CD4-positive, alpha-beta T cell treated with Interleukin-2 at 100 ng/mL for 4 hours (primary cell): ENCODE measurements at places on chromosomes 7 and 10.

GRCh38 chr7:95478272-95479037 is 7.3 kb upstream of the ASB4 start:
- DNase-seq = no peak

- no peak for DNase-seq
Observed at GRCh38 chr10:106874604-106874889, 290.0 kb downstream of the SORCS1 start.

DNA sequence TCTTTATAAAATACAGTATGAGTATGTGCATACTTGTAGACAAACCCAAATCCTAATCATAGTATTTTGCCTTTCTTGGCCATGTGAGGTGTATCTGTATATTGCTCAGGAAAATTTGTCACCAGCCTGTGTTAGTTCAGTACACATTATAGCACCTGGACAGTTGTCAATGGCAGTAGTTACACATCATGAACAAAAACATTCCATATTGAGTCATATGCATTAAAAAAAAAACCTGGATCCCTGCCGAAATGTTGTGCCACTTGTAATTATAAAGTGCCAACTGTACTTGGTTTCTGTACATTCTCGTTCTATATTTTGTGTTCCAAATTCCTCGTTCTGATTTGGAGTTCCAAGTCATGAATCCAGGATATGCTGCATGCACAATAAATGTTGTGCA is 410.4 kb downstream of the INHBA start:
- no peak for DNase-seq

DNA sequence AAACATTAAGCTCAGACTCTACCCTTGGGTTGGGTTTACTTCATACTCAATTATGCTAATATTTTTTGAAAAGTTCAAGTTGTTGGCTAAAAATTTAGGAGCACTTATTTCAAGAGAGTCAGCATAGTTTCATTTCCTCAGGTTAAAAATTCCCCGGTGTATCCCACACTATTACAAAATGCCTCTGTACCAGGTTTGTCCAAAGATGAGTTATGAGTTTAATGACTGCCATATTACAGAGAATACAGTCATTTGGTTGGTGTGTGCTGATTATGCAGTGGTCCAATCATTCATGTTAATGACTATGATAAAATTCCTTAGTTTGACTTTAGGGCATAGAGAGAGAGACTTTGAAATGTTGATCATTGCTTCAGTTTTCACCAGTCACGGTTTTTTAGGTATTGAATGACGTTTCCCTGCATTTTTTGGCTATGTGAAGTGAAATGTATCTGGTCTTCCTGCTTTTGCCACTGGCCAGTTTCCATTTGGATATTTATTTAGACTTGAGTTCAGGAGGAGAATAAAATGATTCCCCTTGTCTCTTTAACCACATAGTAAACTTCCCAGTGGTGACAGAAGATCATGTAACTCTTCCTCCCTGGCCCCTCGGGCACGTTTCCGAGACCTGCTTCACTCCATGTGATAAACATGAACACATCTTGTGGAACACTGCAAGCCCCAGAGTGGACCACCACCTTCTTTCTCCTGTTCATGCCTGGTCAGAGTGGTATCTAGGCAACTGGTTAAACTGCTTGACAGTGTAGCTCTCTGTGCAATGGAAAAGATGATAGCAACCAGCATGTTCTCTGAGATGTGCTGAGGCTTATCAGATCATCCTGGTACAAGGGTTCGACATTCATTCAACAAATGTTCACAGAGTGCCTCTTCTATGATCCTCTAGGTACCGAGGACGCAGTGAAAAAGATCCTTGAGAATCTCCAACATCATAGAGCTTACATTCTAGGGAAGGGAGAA is 153.6 kb downstream of the CACNB2 start:
- DNase-seq = no peak

DNA sequence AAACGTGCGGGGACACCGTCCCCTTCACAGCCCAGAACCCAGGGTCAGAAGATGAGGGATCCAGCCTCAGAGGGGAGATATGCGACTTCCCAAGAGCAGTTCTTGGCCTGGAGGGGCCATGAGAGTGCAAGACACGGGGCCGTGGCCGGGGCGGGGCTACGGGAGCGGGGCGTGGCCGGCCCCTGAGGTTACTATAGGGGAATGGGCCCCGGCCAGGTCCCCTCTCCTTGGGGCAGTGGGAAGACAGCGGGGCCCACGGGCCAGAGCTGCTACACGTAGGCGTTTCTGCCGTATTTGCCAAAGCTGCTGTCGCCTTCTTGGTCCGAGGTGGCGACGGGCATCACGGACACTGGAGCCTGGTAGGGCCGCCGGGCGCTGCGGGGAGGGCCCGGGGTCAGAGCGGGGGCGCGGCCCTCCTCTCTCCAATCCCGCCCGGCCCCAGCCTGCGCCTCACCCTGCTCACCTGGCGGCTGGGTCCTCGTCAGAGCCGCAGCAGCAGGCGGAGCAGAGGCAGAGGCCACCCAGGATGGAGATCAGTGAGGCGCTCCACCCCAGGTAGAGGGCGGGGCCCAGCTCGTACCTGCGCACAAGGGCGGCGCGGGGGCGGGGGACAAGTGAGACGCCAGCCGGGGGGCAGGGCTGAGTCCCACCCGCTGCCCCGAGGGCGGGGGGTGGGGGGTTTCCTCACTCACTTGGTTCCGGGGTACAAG is 5.3 kb downstream of the CLDN15 start:
- DNase-seq = no peak

DNA sequence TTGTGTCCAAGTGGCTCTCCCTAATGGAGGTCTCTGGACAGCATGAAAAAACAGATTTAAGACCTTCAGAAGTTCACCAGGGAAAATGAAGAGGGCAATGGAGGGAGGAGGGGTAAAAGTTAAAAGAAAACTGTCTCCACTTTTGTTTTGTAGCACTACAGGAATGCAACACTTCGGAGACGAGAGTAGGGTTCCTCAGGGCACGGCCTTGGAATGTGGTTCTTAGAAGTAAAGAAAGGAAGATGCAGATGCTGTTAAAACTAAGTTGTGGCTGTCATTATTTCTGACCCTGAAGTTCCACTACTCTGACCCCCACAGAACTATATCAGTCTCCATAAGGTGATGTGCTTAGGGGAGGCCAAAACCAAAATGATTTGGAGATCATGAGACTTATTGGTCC is 335.1 kb downstream of the XPNPEP1 start:
- DNase-seq = no peak

DNA sequence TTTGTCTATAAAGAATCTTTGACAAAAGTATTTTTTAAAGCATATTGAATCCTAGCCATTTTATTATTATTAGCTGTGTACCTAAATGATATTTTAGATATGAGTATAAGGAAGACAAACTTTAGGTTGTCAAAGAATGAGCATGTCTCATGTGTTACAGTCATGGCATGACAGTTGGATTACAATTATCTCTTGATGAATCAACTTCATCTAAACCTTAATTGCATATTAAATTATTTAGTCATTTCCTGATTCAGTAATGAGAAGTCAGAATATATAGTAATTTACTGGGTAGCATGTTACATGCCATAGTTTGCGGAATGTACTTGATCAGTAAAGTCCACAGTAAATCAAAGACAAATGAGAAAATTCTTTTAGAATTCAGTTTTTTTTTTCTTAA is 59.2 kb downstream of the MAPK8 start:
- no peak for DNase-seq

- no peak for DNase-seq
Observed at GRCh38 chr10:96949039-96949683, 117.1 kb downstream of the LCOR start.

- DNase-seq = peak; percentile 11
Observed at GRCh38 chr10:93680412-93681047, 21.9 kb downstream of the FRA10AC1 start.

GRCh38 chr10:117005527-117006055 is 604 bp upstream of the SHTN1 start:
- DNase-seq = no peak

- no peak for DNase-seq
Observed at GRCh38 chr10:117790179-117790578, 247.6 kb downstream of the EMX2 start.

GRCh38 chr10:73827346-73828089 is 16.1 kb upstream of the NDST2 start:
- DNase-seq = no peak
